ENCODE measurements at places on chromosomes 4 and X.

GRCh38 chr4:177671387-177671786, 229.2 kb upstream of the AGA start:
- no peak for DNase-seq

DNA sequence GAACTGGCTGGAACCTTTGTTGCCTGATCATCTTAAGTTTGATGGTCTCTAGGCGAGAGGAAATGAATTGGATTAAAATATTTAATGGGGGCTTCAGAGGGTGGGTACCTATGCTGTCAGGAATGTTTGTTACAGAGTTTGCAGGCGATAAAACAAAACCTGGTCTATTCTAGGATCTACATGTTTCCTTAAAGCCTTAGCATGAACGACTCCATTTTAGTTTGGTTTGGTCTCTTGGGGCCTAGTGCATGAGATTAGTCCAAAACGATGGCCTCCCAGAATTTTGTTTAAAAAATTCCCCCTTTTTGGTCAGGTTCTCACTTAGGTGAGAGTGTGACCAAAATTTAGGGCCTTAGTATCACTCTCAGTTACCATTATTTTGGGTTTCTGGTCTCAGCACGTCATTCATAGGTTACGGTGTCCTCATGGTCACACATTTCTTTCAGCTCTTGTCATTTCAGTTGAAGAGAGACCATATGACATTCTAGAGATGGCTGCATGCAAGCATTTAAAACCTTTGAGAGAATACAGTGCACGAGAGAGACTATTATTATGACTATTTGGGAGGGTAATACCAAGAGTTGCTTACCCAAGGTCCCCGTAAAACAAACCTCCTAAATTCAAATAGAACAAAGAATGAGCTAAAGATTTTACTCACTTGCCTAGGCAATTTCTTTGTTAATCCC, 13.8 kb downstream of the MOB1B start:
- no peak for DNase-seq

GRCh38 chr4:7522452-7523220, 87.9 kb upstream of the PSAPL1 start:
- no peak for DNase-seq

DNA sequence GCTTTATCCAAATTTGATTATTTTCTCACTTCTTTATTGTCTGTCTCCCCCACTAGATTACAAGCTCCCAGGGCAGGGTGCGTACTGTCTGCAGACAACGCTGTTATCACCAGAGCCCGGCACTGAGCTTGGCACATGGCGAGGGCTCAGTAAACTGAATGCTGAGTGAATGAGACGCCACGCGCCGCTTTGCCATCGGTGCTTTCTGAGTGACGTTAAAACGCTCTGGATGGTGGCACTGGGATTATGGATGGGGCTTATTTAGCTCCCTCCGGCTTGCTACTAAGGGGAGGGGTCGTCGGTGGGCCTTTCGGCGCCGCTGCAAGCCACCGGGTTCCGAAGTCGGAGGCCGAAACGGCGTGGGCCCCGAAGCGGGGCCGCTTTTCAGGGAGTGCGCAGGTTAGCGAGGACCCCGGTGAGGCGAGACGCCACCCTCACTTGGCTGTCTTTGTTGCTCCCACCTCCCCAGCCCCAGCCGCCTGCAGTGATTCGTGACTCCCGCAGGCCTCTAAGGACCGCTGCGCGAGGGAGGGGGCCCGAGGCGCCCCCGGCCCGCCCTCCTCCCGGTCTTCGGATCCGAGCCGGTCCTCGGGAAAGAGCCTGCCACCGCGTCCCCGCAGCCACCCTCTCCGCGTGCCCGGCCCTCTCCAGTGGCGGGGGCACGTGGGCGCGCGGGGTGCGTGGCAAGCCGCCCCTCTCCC, 569 bp upstream of the FHL1 start:
- peak; percentile 20 for DNase-seq

GRCh38 chr4:158459085-158459820, 62.4 kb upstream of the RXFP1 start:
- no peak for DNase-seq

DNA sequence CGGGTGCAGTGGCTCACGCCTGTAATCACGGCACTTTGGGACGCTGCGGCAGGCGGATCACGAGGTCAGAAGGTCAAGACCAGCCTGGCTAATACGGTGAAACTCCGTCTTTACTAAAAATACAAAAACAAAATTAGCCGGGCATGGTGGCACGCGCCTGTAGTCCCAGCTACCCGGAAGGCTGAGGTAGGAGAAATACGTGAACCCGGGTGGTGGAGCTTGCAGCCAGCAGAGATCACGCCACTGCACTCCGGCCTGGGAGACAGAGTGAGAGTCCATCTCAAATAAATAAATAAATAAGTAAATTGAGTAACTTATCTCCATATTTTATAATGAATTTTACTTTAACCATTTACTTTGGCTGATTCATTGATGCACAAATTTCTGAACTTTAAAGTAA, 1913.3 kb downstream of the PCDH7 start:
- no peak for DNase-seq

DNA sequence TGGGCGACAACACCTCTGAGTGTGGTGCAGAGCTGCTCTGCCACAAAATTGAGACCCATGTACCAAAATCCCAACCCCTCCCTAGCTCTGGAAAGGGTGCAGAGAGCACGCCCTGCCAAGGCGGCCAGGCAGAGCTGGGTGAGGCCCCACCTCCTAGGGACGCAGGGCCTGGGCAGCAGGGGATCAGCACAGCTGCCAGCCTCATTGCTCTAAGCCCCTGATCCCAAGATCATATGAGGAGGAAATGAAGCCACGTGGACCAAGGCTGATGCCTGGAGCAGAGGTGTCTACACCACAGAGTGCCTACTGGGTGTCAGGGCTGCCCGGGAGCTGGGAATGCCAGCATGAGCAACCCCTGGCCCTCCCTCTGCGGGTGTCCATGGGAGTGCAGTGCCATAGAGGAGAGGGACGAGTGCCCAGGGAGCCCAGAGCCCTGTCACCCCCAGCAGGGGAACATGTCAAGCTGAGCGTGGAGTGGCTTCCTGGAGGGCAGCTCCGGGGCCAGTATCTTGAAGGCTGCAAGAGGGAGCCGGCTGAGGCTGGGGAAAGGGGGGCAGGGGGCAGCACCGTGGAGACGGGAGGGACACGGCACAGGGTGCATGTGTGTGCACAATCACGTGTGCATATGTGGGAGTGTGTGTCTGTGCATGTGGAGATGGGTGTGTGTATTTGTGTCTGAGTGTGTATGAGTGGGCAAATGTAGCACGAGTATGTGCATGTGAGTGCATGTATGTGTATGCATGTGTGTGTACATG, 63.9 kb upstream of the PSAPL1 start:
- peak; percentile 53 for DNase-seq

GRCh38 chr4:186132577-186133242, 28.2 kb downstream of the FAM149A start:
- DNase-seq = no peak

DNA sequence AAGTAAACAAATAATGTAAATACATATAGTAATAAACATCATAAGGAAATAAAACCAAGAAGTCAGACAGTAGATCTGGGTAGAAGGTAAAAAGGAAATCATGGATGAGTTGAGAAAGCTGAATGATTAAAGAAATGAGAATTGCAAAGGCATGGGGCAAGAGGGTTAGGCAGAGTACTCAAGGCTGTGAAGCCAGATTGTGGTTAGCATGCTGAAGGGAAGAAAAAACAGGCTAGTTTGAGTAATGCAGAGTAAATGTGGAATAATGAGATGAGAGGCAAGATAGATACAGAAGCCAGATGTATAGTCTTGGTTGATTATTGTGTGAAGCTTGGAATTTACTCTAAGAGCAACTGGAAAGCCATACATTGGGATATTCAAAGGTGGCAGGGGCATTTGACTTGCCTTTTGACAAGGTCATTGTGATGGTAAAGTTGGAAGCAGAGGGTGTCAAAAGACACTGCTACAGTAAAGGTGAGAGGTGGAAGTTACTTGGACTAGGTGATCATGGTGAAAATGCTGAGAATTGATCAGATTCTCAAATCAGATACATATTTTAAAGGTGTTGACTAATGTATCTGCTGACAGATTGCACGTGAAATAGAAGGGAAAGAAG, 307.0 kb downstream of the FSTL5 start:
- DNase-seq = no peak

GRCh38 chr4:119087121-119087520, 48.5 kb upstream of the MYOZ2 start:
- DNase-seq = no peak

DNA sequence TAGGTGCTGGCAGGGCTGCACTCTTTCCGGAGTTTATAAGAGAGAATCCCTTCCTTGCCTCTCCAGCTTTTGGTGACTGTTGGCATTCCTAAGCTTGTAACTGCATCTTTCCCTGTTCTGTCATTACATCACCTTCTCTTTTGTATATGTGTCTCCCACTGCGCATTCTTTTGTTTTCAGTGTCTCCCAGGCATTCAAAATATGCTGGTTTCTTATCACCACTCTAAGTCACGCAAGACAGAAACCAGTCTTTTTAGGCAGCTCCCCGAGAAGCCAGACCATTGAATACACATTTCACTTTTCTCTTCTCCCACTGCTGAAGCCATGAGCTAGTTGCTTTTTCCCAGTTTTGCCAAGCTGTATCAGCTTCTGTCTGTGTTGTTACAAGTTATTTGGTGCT, 71.0 kb downstream of the LAS1L start:
- DNase-seq = no peak

GRCh38 chr4:49000806-49001205, 14.7 kb downstream of the CWH43 start:
- DNase-seq = no peak

- DNase-seq = peak; percentile 37
Measured at GRCh38 chrX:119880552-119881437, 9.2 kb downstream of the NDUFA1 start.

- DNase-seq = peak; percentile 23
Measured at GRCh38 chrX:81202456-81202819, 536 bp downstream of the SH3BGRL start.

DNA sequence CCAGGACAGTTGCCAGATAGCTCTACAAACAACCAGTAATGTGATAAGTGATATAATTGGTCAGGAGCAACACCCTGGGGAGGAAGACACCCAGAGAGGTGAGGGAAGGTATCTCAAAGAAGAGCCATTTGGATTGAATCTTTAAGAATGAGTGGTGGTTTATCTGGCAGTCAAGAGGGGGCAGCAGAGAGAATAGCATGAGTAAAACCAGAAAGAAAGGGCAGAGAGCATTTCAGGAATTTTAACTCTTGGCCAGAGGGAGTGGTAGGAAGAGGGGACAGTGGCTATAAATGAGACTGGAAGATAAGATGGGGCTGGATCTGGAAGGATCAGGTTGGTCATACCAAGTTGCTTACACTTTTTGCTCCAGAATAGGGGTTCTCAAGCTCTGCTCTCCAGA, 5.9 kb upstream of the SEPTIN6 start:
- no peak for DNase-seq

DNA sequence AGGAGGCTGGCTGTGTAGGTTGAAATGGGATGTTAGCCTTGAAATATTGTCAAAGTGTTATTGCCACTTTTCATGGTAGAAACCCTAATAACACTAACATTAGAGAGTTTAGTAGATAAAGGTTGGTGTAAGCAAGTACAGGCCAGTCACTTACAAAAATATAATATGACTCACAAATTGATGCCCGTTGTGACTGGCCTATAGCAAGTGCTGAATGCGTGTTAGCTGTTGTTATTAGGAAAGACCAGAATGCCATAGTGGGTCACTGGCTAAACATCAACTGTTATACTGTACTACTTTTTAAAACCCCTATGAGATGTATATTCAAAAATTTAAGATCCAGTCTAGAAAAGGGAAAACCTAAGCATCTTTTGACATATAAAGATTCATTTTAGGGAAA, 20.4 kb upstream of the GDPD2 start:
- no peak for DNase-seq

DNA sequence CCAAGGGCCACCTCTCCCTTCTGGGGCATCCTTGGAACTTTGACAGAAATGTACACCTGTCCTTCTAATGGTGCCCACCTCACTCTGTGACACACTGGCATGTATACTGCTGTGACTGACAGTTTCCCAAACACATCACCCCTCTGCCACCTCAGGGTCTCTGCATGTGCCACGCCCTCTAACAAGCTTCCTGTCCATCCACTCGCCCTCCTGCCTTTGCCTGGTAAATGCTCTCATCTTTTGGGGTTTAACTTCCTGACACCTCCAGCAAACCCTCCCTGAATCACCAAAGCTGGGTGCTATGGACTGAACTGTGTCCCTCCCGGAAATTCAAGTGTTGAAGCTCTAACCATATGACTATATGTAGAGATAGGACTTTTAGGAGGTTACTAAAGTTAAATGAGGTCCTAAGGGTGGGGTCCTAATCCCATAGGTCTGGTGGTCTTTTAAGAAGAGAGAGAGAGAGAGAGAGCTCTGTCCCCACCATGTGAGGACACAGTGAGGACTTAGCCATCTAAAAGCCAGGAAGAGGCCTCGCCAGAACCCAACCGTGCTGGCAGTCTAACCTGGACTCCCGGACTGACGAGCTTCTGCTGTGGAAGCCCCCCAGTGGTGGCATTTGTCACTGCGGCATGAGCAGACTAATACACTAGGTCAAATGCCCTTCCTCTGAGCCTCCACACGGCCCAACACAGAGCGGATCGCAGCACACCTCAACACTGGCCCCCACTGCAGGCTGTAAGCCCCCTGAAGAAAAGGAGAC, 95.6 kb downstream of the AFAP1 start:
- DNase-seq = peak; percentile 46

GRCh38 chr4:3717241-3717640, 48.9 kb upstream of the ADRA2C start:
- DNase-seq = no peak

DNA sequence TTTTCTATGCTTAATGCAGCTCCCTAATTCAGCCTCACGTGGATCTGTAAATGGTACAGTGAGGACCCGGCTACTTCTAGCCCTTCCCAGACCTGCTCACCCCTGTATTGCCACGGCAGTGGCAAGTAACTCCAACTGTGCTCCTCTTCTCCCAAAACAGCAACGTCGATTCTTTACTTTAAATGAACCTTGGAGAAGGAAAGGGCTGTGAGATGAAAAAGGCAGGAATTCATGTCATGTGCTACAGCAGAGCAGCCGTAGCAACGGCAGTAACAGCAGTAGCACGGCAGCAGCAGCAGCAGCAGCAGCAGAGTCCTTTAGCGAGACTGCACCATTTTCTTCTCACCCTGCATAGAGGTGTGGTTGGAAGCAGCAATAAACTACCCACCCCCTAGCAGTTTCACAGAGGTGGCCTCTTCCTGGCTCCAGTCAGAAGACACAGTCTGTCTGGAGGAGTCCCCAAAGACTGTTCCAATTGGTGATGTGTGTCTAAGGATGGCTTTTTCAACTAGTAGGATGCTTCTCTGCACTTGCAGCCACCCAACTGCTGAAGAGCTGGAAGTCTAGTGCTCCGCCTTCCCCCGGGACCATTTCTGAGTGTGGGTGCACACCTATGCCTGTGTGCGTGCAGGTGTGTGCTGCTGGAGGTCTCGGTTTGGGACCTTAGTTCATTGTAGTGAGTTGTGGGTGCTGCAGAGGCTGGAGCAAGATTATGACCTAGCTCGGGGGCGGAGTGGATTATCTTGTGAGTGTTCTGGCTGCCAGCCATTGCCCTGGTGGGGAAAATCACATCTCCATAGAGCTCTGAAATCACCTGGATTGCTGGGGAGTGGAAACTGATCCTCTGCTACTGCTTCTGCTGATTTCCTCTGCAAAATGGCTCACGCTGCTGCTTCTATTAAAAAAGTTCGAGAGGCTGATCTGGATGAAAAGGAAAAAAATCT, 67.2 kb downstream of the ANK2 start:
- DNase-seq = no peak

- DNase-seq = no peak
Measured at GRCh38 chr4:1856943-1857699, 1.2 kb upstream of the LETM1 start.
